ENCODE measurements at places on chromosomes 12 and 14.
A peak's percentile ranks its signal among the peaks of the same experiment; 100 is the strongest.

DNA sequence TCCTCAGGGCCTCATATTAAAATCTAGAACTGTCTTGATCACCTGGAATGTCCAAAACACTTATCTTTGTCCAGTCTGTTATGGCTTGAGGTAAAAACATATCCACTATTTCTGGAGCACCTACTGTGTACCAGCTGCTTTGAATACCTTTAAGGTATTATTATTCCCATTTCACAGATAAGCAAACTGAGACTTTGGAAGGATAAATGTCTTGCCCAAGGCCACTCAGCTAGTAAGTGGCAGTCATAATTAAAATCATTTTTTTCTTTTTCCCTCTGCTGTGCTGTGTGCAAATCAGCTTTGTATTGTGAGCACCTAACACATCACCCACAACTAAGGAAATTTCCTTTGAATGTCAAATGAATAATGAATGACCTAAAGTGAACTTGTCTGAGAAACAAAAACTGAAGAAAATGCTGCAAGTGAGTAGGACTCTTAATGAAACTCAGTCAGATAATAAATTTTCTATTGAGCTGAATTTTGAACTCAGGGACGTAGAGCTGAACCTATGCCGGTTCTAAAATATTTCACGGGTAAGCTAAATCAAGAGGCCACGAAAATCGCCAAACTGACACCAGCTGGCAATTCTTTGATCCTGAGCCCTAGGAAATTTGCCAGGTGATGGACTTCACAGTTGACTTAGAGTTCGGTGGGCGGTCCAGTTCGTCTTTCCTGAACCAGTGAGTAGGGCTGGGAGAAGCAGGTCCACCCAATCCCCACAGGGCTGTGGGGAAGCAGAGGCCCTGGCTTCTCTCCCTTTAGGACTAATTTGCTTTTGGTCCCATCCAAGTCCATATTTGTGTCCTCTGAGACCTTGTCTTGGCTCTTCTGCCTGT, 159.7 kb upstream of the PWP1 start:
- no peak for DNase-seq

DNA sequence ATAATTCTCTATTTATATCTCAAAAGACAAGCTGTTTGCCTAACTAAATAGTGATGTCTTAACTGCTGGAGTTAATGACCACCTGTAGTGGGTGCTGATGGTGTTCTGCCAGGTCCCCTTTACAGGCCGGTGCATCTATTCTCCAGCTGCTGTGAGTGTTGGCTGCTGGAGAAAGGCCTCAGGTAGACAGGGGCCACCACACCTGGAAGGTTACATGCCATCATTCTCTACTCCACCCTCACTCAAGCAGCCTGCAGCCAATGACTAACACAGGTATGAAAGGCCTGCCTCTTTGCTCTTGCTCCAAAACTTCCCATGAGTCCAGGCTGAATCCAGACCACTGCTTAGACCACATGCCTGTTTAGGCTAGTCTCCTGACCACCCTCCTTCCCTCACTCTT, 73.9 kb downstream of the RPS6KA5 start:
- DNase-seq = no peak

GRCh38 chr14:104999361-104999760, 13.8 kb downstream of the CLBA1 start:
- no peak for DNase-seq

DNA sequence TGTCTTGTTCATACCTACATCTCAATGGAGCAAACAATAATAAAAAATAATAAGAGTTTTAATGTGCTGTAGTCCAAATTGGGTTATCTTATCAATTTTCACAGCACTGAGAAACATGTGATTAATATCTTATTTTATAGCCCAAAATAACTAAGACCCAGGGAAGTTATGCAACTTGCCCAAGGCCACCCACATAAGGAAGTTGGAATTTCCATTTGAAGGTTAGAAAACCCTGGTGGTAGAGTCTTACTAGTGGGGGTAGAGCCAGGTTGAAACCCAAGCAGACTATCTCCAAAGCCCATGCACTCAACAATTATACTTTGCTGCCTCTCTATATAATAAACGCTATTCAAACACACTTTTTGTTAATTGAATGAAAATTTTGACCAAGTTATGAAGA, 270.0 kb upstream of the CAND1 start:
- DNase-seq = no peak

- no peak for DNase-seq
These were observed 28.4 kb upstream of the PTPRR start for GRCh38 chr12:70948976-70949336.

- no peak for DNase-seq
These were observed 46.3 kb downstream of the PTPRQ start for GRCh38 chr12:80490329-80490728.

DNA sequence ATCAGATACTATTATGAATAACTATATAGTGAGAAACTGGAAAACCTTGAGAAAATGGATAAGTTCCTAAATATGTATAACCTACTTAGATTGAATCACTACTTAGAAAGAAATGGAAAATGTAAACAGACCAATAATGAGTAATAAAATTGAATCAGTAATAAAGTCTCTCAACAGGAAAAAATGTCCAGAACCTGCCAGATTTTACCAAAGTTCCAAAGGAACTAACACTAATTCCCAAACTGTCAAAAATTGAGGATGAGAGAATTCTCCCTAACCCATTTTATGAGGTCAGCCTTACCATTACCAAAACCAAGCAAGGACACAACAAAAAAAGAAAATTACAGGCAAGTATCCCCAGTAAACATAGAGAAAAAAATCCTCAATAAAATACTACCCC, 272.0 kb downstream of the RPAP3 start:
- no peak for DNase-seq

DNA sequence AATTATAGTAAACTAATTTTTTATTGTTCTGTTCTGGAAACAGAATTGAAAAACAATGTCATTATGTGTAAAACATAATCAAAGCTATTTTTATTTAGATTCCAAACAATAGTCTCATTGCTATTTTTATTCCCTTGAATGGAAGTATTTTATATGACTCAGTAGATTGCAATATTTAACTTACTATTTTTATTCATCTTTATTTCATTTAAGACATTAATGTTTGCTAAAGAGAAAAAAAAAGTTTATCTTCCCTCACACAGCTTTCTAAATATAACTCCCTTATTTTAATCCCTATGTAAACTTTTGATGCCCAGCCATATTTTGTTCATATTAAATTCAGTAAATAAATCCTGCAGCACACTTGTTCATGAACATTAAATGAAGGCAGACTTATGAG, 622.4 kb downstream of the SLC6A15 start:
- DNase-seq = no peak

- no peak for DNase-seq
These were observed 83.5 kb downstream of the PTPRR start for GRCh38 chr12:70837026-70837425.

DNA sequence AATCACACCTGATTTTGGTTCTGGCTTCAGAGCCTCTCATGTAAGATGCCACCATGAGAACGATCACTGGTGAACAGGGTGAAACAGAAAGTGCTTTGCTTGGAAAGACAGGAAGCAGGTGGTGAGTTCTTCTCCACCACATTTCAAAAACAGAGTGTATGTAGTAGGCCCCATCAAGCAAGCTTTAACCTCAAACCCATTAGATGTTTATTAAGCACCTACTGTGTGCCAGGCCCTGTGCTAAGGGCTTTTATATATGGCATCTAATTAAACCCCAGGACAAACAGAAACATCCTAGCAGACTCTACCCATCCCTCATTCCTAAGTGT, 47.8 kb upstream of the MED13L start:
- DNase-seq = no peak

DNA sequence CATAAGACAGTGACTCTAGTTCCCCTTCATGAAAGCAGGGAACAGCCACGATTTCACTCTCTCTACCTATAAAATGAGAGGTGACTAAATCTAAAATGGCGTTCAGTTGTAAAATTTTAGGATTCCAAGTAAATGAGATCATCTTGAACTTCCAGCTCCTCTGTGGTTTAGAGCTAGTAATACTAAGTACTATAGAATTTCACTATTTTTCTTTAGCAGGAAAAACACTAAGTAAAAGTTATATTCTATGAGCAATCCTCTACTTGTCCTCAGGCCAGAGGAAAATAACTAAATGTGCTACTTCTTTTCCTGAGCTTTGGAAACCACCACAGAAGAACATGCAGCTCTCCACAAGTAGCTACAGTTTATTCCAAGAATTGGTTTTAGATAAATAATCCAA, 55.6 kb downstream of the NIN start:
- DNase-seq = no peak

DNA sequence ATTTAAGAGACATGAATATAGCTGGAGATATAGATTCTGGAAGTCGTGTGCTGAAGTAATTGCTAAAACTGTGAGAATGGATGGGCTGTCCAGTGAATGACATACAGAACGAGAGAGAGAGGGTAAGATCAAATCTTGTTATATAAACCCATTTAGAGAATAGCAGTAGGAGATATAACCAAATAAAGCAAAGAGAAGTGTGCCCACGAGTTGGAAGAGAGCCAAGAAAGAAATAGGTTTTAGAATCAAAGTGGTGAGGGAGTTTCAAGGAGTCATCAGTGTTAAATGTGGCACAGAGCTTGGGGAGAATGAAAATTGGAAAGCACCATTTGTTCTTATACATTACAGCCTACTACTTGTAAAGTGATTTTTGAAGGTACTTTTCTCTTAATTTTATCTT, 19.2 kb downstream of the TOGARAM1 start:
- DNase-seq = no peak

GRCh38 chr12:126773012-126773411, 1494.0 kb upstream of the TMEM132C start:
- DNase-seq = no peak

GRCh38 chr12:2722806-2723205, 72.0 kb upstream of the FKBP4 start:
- no peak for DNase-seq

- DNase-seq = peak; percentile 28
These were observed 117.2 kb downstream of the PPM1H start for GRCh38 chr12:62817556-62818271.

- no peak for DNase-seq
These were observed 28.5 kb downstream of the RGS6 start for GRCh38 chr14:71960494-71961353.

DNA sequence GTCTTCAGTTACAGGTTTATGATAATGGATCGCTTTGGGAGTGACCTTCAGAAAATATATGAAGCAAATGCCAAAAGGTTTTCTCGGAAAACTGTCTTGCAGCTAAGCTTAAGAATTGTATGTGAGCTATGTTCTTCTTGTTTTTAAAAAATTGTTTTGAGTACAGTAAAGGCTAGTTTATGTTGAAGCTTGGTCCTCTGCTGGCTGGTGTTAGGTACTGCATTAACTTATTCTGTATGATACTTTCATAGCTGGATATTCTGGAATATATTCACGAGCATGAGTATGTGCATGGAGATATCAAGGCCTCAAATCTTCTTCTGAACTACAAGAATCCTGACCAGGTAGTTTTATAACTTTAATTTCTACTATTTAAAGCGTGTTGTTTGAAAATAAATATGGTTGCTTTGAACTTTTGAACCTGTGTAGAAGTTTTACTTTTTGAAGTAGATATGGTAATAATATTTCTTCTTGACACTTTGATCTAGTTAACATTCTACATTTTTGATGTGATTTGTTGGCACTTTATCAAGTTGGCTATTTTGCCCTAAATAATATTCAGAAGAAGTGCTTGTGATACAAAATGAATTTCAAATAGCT, 55.7 kb downstream of the VRK1 start:
- DNase-seq = no peak

DNA sequence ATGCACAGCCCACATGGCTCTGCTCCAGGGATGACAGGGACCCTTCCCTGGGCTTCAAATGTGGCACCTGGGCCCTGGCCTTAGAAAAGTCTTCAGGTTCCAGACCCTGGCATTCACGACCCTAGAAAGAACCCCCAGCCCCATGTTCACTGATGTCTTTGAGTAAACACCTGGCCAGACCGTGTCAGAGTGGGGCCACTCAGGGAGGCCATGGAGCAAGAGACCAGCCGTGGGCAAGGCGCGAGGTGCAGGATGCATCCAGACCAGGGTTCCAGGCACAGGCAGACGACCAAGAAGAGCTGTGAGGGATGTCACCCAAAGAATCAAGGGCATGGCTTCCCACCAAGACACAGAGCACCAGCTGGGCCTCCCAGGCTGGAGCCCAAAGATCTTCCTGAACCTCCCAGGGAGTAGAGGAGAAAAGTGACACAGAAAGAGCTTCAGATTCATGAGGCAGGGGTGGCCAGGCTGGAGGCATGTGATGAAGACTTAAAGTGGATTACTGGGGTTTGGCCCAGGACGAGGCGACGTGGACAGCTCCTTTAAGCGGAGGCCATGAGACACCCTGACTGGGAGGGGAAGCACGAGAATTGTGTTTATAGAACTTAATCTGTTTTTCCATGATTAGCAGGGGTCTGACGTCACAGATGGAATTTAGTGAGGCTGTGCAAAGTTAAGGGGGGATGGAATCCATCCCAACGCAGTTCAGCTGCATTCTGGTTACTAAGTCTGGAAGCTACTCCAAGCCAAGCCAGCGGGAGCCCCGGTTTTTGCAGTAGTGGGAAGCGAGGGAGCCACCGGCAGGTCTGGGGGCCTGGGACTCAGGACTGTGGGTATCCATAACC, 61.6 kb downstream of the ARL6IP4 start:
- no peak for DNase-seq

GRCh38 chr12:29067430-29067829, 81.6 kb upstream of the FAR2 start:
- DNase-seq = no peak

GRCh38 chr14:95504135-95505029, 12.1 kb downstream of the SYNE3 start:
- no peak for DNase-seq

DNA sequence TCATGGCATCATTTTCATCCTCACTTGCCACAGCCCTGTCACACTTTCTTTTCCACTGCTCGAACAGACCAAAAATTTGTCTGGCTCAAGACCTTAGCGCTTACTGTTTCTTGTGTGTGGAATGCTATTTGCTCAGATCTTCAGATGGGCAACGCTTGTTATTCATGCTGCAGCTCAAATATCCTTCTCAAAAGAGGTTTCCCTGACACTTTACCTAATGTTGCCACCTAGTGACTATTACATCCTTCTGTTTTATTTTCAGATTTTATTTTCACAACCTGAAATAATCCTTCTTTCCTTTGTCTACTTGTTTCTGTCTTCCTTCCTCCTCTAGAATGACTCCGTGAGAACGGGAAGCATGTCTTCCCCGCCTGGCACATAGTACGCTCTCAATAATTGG, 5.6 kb downstream of the FBXO33 start:
- DNase-seq = peak; percentile 73

- no peak for DNase-seq
These were observed 3.6 kb downstream of the TTC5 start for GRCh38 chr14:20302042-20302755.

GRCh38 chr12:105995961-105996431, 142.8 kb downstream of the NUAK1 start:
- no peak for DNase-seq

- no peak for DNase-seq
These were observed 91.2 kb downstream of the ITPK1 start for GRCh38 chr14:93024493-93024892.

- no peak for DNase-seq
These were observed 198.3 kb upstream of the AMIGO2 start for GRCh38 chr12:47277972-47278448.

DNA sequence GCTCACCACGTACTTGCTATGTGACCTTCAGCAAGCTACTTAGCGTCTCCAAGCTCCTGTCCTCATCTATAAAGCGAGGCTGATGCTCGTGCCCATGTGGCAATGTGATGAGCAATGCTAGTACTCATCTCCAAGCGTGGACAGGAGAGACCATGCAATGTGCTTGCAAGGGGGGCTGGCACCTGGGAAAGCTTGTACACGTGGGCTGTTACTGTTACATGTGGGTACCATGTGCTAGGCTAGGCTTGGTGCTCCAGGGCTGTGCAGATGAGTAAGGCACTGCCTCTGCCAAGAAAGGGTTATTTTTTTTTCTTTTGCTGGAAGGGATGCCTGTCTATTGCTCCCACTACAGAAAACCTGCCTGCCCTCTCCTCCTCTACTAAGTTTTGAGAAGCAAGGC, 46.6 kb downstream of the TSPAN11 start:
- no peak for DNase-seq
